ENCODE measurements at places on chromosomes 2 and 18.

DNA sequence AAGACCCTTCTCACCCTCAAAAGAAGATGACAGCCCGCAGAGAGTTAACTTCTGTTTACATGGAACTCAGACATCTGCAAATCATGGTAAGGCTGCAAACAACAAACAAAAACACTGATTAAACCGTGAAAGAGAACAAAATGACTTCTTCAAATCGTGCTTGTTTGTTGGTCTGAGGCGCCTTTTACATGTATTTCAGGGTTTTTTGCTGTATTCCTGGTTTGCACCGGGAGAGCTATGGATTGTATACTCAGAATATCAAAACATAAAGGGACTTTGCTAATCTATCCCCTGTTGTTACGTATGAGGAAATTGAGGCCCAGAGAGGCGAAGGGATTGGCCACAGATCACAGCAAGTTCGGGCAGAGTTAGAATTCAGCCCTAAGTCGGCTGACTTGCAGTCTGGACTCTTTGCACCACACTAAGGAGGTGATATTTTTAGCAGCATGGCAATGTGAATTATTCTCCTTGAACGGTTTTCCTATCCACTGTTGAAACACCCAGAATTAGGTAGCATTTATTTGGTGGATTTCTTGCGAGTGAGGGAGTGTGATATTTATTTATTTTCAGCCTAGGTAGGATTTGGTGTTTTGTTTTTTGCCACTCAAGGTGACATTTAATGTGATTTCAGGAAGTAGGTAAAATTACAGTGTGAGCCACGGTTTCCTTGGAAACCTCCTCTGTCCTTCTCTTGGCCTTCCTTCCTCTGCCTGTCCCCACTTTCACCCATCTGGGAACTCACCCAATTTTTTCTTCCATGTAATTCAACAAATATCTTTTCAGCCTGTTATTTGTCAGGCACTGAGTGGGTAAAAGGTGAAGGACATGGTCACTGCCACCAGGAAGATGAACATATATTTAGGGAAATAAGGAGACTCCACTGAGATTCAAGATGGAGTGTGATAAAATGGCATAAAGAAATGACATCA is 980 bp upstream of the PDE6D start:
- DNase-seq: no peak

DNA sequence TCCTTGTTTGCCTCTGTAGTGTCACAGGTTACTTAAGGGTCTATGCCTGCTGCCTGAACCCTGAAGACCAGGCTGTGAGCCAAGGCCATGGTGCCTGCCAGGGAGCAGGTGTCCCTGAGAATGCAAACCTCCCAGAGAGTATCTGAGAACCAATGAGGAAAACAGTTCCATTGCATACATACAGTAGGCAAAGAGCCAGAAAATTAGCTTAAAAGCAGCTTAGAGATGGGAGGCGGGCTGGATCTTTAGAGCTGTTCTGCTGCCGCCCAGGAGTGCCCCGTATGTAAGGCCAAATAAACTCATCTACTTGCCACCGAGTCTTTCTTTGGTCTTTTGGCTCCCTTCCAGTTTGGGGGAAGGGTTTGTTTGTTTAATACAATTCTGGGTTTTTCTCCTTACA is 327.9 kb downstream of the CLIP4 start:
- no peak for DNase-seq

DNA sequence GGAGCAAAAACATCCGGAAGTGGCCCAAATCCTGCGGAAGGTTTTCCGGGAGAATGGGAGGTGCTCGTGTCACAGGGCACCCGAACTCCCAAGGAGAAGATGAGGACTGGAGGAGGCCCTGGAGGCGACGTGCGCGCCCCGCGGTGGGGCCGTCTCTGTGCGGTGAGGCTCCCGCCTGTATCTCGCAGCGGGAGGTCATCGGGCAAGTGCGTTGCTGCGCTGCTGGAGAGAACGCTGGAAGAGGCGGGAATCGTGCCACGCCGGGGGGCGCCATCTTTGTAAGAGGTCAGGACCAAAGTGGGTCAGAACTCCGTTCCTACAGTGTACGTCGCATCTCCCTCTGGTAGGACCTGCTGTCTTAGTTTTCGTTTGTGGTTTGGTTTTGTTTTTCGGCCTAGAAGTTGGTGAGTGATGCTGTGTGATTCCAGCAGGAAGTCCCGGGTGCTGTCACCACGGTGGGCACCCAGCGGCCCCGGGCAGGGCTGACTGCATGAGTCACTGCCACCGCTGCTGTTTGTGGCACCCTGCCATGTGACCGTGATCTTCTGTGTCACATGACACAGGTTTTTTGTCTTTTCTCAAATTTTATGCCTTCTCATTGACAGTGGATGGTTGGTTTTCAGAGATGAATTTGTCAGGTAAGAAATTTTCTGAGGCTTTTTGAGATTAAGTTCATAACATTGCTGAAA is 21.5 kb upstream of the ATP9B start:
- no peak for DNase-seq

- no peak for DNase-seq
Measured at GRCh38 chr2:238855299-238855698, 7.4 kb downstream of the TWIST2 start.

DNA sequence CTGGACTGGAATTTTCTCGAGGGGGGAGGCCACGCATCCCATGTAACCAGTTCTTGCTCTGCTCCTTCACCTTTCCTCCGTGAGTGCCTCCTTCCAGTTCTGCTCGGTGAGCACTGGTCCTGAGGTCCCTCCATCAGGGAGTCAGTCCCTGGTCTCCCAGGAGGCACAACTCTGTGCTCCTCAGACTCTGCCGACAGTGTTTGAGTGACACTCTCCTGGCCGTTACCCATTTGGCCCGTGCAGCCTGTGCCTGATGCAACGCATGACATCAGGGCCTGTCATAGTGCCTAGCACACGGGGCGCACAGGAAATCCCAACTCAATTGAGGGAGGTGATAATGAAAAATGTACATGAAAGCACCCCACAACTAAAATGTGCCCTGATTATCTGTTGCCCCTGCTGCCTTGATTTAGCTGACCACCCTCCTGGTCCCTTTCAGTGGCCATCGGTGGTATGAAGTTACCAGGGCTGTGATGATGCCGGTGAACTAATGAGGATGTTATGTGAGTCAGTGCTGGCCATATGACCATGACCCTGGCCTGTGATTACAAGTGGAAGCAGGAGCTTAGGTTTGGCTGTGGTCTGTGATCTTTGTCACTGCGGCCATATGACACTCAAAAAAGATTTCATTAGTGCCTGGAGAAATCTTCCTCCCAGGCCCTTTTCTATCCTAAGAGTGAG is 144.6 kb downstream of the TDRD15 start:
- DNase-seq: no peak

DNA sequence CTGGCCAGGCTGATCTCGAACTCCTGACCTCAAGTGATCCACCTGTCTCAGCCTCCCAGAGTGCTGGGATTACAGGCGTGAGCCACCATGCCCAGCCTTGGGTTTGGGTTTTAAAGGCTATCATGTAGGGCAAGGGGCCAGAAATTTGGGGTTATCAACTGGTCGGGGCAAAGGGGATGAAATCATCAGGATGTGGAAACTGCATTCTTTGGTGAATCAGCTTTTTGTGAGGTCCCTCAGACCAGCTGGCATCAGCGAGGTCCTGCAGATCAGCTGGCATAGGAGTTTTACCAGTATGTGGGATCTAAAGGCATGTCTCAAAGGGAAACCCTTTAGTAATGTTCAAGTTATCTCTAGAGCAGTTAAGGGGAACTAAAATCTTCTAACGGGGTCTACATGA is 6.4 kb upstream of the GEMIN6 start:
- no peak for DNase-seq

GRCh38 chr2:3099145-3099859 is 278.3 kb downstream of the EIPR1 start:
- DNase-seq: no peak

GRCh38 chr18:72181241-72181764 is 362.8 kb downstream of the CBLN2 start:
- DNase-seq: no peak

DNA sequence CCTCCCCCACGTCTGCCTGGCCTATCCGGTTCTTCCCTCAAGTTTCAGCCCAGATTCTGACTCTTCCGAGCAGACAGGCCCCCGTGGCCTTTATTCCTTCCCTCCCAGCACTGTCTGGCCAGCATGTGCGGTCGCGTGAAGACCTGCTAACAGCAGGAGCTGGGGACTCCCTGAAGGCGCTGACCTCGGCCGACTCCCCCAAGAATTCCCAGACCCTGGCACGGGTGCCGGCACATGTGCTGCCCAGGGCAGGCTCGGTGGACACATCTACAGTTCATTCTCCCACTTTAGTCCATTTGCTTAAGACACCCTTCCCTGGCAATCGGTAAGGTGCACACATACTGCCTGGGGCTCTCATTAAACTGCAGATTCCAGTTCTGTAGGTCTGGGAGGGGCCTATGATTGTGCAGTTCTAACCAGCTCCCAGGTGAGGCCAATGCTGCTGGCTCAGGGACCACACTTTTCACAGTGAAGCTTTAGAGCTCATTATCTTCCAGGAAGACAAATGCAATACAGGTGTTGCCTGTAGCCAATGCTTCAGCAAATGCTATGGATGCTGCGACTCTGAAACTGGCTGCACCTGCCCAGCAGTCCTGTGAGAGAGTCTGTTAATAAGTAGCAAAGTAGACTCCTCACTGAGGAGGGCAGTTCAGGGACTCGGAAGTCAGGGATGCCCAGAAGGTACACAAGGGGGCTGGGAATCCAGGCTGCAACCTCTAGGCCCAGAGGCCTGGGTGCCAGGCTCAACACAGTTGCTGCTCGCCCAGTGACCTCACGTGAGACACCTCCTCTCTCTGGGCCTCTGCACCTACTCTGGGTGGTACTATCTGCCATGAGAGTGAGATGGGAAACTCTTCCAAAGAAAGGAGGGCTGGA is 45.4 kb upstream of the TAF1B start:
- no peak for DNase-seq

- no peak for DNase-seq
Measured at GRCh38 chr18:59485382-59485781, 126.3 kb upstream of the LMAN1 start.

- peak; percentile 80 for DNase-seq
Measured at GRCh38 chr2:119387381-119388129, 20.8 kb downstream of the DBI start.

DNA sequence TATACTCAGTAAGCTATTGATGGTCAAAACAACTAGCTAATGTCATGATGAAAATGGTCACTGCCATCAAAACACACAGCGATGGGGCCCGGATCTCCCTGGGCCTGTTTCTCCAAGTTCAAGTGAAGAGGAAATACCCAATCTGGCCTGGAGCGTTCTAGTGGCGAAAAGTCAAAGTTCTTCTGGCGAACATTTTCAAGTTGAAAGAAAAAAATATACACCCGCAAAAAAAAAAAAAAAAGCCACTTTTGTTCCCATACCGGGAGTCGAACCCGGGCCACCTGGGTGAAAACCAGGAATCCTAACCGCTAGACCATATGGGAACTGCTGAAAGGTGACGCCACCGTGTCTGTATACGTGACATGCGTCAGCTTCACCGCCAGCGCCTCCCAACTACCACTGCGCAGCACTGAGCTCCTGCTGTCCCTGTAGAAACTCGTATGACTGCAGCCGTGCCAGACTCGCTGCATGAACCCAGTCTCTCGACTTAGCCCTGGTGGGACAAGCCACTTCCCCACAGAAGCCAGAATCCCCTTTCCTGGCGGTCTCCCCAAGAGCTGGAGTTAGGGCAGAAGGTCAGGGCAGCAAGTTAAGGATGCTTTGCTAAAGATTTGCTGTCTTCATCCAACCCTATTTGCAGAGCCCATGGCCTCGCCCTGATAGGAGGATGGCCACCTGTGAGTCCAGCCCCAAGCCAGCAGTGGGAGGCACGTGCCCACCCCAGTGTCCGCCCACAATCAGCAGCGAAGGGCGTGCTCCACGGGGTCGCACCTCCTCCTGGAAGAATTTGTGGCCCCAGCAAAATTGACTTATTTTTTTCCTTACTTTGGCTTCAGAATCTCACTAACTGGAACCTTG is 5.6 kb upstream of the IMP4 start:
- peak; percentile 76 for DNase-seq

DNA sequence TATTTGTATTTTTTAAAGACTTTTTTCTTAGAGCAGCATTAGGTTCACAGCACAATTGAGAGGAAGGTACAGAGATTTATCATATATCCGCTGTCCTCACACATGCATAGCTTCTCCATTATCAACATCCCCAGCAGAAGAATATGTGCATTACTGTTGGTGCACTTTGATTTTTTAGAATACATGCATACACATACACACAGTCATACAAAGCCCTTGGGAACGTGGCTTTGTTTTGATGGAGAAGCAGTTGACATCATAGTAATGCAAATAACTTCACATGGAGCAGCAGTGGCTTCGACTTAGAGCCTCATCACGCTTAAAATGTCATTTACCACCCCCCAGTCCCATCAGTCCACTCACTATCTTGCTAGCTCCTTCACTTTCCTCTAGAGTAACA is 26.5 kb downstream of the CYP26B1 start:
- no peak for DNase-seq

DNA sequence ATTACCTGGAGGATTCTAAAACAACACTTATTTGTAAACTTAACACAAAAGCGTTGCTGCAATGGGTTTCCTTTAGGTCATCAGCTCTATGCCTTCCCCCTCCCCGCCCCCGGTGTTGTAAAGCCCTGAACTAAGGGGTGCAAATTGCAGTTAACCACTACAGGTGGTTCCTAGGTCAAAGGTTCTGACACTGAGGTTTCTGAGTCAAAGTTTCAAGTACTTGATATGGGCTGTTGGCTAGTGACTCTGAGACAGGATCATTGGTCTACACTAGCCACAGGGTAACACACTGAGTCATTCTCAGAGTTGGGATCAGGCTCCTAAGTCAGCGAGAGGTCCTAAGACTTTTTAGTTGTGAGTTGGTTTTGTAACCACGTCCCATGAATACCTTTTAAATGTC is 15.4 kb downstream of the IL1B start:
- DNase-seq: no peak

GRCh38 chr2:42223067-42223854 is 54.1 kb downstream of the EML4 start:
- DNase-seq: no peak

DNA sequence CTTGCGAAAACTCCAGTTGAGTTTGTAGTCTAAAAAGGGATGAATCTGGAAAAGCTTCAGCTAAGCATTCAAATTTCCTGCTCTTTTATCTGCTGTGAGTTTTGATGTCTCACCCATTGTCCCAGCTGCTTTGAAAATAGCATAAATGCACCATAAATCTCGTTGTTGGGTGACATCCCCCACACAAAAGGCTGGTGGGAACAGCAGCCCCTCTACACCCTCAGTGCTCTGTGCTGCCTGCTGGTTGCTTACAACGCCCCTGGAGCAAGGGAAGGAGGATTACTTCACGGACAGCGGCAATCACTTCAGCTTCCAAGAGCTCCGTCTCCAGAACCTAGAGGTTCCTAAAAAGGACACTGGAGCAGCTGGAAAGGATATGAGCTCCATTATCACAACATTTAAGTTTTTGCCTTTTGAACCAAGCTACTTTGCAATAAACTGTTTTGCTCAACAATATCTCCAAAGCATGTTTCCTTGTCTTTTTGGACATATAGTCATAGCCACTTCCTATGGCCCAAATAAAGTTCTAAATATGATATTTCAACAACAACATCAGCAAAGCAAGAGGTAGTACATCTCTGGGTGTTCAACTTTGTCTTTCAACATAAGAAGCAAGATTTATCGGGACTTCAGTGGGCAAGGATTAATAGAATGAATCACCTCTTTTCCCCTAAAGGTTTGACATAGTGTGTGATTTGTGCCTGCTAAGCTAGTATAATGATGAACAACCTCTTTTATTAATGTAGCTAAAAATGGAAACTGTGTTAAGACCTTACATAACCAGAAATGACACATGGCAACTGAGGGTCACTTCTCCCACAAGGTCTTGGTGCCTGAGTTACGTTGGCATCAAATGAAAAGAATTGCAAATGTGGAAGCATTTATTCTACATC is 413.5 kb downstream of the TXNL1 start:
- no peak for DNase-seq
